ENCODE measurements at places on chromosomes 5 and 9.

- no peak for DNase-seq
These were observed 396.5 kb downstream of the ZNF608 start for GRCh38 chr5:124349931-124350330.

DNA sequence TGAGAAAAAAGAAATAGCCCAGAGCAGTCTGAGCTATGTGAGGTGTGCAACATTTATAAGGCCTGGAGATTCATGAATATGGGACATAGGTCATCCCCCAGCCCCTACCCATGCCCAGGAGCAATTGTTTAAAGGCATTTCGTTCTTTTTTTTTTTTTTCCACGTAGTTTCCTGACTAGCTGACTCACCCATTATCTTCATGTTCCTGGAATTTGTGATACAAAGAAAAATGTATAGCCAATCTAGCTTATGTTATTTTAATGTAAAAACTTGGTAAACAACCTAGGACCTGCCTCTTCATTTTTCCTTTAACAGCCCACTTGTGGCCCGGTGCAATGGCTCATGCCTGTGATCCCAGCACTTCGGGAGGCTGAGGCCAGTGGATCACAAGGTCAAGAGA lies 81.3 kb downstream of the OSTF1 start:
- no peak for DNase-seq

- peak; percentile 21 for DNase-seq
These were observed 172.2 kb downstream of the HSD17B3 start for GRCh38 chr9:96129747-96130146.

DNA sequence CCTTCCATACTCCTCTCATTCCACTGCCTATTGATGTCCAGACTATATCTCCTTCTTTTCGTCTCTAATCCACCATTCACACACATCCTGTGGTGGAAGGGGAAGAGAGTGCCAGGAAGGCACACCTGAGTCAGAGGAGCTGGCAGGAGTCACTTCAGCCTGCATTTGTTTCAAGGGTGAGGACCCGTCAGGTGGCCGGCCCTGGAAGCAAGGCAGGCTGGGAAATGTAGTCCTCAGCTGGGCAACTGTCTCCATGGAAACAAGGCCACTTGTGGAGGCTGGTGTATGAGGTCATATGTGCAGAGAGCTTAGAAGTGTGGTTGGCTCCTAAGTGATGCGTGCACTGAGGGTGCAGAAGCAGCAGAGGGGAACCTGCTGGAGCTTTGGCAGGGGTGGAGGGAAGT lies 278.4 kb downstream of the NSG2 start:
- DNase-seq: peak; percentile 74

DNA sequence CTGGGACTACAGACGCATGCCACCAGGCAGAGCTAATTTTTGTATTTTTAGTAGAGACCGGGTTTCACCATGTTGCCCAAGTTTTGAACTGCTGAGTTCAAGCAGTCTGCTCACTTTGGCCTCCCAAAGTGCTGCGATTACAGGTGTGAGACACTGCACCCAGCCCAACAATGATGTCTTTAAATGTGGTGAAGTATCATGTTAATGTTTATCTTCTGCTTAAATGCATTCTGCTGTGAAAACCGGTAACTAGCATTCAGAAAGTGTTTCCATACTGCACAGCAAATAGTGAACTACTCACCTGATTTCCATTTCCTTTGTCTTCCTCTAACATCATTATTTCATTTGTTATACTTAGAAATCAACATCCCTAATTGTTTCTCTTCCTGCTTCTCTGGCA lies 264.0 kb upstream of the ITGA1 start:
- no peak for DNase-seq

GRCh38 chr5:96990102-96990501 lies 54.2 kb downstream of the LNPEP start:
- DNase-seq: no peak

DNA sequence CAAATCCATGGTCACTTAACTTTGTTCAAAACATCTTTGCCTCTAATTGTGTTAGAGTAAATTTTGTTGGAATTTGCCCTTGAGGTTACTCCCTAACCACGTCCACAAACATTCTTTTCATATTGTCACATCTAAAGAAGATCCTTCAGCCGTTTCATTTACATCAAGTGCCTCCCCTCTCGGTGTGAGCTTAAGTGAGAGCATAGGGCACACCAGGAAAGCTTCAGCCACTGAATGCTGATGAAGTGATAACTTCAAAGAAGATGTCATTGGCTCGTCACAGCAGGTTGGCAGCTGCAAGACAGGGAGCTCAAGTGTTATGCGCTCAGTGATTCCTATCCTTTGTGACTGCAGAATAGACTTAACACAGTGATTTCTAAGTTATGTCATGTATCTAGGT lies 49.6 kb upstream of the ADAMTS19 start:
- peak; percentile 19 for DNase-seq

Data from WTC11 (cell line).